Activated T-helper 17 cell treated with anti-CD3 and anti-CD28 coated beads, Interleukin-2, amount 50 U/mL, for 72 hours (primary cell): ENCODE measurements at places on chromosomes 12 and 14. TPM values are rescaled to one million over a fixed set of nuclear protein-coding genes. Genes with fewer than 3 reads are reported as not detected.

Gene MYO1A
- total RNA-seq = 5.1 TPM

Gene ACOT6
- total RNA-seq = not detected

Gene CCNB1IP1
- 53.5 TPM for total RNA-seq

Gene UNC119B
- total RNA-seq = 31.1 TPM

Gene OTUB2
- total RNA-seq = 6.3 TPM

Gene COL2A1
- not detected for total RNA-seq

Gene ACRBP
- total RNA-seq = 0.78 TPM

Gene TTC9
- total RNA-seq = 4.7 TPM

Gene A2M
- total RNA-seq = 0.26 TPM

Gene RD3L
- not detected for total RNA-seq
